Skin of body (tissue), 3 donors: ENCODE measurements at places on chromosomes 3 and 15. TPM values are rescaled to one million over a fixed set of nuclear protein-coding genes. Genes with fewer than 3 reads are reported as not detected.

- DNase-seq = peak; percentile 37
Observed at GRCh38 chr3:104460477-104461406, 906.0 kb upstream of the ALCAM start.

Gene KLHL40
- total RNA-seq = 13.4 TPM

Gene UBAP1L
- total RNA-seq = 2.2 TPM

Gene P2RY12
- total RNA-seq = 1.7 TPM

DNA sequence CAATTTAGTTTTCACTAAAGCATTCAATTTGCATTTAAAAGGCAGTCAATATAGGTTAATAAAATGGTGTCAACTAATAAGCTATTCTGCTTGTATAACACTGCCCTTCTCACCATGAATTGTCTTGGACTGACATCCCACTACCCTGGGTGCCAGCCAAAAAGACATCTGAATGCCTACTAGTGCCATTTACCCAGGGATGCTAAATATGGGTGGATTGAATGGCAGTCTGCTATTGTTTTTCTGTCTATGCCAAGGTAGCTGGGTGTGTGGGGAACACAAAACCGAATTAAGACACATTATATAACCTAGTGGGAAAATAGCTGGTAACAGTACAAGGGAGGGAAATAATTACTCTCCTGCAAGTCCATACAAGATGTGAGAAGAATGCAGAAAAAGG is 240.0 kb upstream of the CFAP20DC start:
- DNase-seq = no peak

DNA sequence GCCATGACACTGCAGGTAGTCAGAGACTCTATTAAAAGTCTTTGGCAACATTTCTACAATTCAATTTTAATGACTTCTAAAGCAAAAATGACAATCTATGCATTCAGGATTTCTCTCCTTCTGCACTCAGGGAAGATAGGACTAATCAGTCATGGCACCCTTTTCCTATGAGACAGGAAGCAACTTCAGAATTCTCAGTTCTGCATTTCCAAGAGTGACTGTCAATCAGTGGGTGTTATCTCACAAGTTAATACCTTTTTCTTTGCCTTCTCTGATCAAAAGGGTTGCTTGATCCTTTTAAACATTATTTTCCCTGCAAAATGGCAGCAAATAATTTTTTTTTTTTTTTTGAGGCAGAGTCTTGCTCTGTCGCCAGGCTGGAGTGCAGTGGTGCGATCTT is 7.8 kb upstream of the ICE2 start:
- DNase-seq = no peak

DNA sequence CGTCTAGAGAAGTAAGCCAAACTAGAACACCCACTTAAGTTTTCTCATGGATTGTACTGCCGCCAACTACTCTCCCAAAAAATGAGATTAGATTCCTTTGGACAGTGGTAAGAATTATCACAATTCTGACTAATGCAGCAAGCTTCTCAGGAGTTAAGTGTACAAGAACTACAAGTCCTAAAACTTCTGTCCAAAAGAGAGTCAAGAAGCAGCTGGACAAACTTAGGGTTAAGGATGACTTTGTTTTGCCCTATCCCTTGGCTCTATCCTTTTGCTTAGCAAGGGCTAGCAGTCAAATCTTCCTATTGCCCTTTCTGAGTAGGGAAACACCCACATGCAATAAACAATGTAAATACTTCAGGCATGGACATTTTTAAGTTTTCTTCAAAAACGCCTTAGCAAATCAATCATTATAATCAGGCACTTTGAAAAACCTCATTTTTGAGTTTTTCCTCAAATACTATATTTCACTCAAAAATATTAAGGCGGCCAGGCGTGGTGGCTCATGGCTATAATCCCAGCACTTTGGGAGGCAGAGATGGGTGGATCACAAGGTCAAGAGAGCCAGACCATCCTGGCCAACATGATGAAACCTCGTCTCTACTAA is 19.5 kb downstream of the RAF1 start:
- DNase-seq = no peak

DNA sequence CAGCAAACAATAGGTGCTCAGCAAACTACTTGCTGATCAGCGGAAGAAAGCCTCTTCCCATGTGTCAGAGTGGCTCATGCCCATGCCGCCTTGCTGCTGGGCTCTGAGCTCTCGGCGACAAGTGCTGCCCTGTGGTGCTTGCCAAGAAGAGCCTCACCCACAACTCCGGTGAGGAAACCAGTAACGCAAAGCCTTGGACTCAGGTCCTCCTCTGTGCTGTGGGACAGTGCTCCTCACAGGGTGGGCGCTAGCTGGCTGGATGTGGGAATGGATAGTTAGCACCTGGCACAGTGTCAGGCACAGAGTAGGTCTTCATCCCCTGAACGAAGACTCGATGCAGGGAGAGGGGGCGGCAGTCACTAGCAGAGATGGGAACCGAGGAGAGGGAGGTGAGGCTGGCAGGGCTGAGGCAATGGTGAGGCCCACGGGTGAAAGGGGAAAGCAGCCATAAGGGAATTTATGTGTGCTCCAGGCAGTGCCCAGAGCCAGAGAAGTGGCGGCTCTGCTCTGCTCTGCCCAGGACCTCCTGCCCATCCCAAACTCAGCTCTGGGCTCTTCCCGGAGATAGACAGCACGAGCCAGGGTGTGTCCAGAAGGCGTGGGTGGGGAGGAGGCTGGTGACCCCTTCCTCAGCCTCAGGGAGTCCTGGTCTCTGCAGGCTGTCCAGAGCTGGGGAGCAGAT is 55.7 kb downstream of the IQSEC1 start:
- DNase-seq = no peak
